Hair follicular keratinocyte (primary cell): ENCODE measurements at places on chromosomes 4 and X. TPM values are rescaled to one million over a fixed set of nuclear protein-coding genes. Genes with fewer than 3 reads are reported as not detected.

Gene AKAP14
- total RNA-seq, result not detected in 2 replicates

Gene NDST3
- not detected in 2 replicates for total RNA-seq

Gene WWC2
- 13.0 and 14.4 TPM in 2 replicates for total RNA-seq

Gene HDAC6
- total RNA-seq, result 26.1 and 29.4 TPM in 2 replicates

Gene GRIA2
- total RNA-seq, result not detected in 2 replicates

Gene SMIM31
- not detected in 2 replicates for total RNA-seq

Gene HEPH
- 1.7 and 6.5 TPM in 2 replicates for total RNA-seq

Gene CHRDL1
- total RNA-seq, result not detected in 2 replicates

Gene ASMT
- total RNA-seq, result not detected in 2 replicates

Gene RAB9B
- 0.23 and 0.38 TPM in 2 replicates for total RNA-seq

Gene PGRMC2
- total RNA-seq, result 9.2 and 12.7 TPM in 2 replicates

Gene AMBN
- total RNA-seq, result not detected in 2 replicates

Gene ADAMTS3
- 0.08 and 0.30 TPM in 2 replicates for total RNA-seq

Gene HERC5
- total RNA-seq, result 1.6 and 2.4 TPM in 2 replicates
